Neural crest cell (in vitro differentiated cells): ENCODE measurements at places on chromosomes 7 and 10.

- H3K4me3 ChIP-seq = no peak overlapping the region
- peak; percentile 26 for DNase-seq
- H3K27me3 ChIP-seq = no peaks in the 10 kb centered on the region
Observed at GRCh38 chr10:70528741-70529362, 50.3 kb downstream of the PALD1 start.

DNA sequence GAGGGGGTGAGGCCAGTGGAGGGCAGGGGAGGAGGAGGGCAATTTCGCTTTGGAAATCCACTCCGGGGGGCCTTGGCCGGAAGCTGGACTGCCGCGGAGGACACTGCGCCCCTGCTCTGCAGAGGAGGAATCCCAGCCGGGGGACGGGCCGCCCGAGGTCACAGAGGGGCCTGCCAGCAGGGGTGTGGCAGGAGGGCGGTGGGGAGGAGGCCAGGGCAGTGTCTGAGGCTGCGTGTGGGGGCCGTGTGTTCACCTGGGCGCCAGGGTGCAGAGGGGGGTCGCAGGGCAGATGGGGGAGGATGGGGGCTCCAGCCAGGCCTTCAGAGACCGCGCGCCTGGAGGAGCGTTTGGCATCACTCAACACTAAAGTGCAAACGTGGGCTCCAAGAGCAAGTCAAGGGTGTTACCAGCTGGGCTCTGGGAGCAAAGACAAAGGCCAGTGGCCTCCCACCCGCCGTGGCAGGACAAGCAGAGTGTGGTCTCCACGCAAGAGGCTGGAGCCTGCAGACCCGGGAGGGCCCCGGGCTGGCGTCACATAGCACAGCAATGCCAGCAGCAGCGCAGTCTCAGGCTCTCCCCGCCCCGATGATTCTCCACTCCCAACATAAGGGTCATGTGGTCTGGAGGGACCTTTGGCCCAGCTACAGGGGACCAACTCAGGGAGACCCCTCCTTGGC is 45.3 kb upstream of the DNAJB6 start:
- no peaks in the 10 kb centered on the region for H3K36me3 ChIP-seq
- H3K27me3 ChIP-seq = no peaks in the 10 kb centered on the region
- no peak for DNase-seq

DNA sequence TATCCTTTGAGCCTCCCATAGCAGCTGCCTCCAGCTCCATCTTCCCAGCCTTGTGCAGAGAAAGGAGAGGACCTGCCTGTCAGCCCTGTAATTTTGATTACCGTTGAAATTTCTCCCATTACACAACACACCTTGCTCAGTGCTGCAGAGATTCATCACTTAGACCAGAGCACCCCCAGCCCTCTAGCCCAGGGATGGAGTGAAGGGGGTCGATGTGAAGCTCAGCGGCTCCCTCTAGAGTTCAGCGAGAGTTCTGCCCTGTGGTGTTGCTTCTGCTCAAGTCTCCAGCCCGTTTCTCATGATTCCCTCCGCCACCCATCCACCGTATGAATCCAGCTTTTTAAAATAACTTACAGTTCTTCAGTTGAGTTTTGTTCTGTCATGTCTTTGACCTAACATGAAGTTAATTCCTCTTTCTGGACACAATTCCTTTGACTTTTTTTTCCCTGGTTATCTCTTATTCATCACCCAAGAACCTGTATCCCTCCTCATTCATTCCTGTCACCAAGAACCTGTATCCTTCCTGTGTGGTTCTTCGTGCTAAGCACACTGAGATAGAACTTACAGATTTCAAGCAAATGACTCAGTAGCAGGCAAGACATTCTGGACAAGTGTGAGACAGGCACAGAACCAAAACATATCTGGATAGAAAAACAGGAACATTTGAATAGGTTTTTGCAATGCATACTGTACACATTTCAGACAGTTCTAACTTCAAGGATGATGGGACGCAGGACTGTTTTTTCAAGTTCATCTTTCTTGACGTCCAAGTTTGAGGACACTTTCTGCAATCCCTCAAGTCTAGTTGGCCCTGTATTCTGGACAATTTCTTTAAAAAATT is 35.0 kb upstream of the ZNF32 start:
- H3K27ac ChIP-seq = no peak overlapping the region
- H3K4me3 ChIP-seq = no peak overlapping the region
- no peaks in the 10 kb centered on the region for H3K36me3 ChIP-seq
- H3K27me3 ChIP-seq = peaks cover 20% of the 10 kb centered on the region
- peak; percentile 25 for DNase-seq

- no peak for DNase-seq
- H3K4me1 ChIP-seq = no peaks in the 10 kb centered on the region
- no peak overlapping the region for H3K27ac ChIP-seq
- H3K4me3 ChIP-seq = no peak overlapping the region
- no peaks in the 10 kb centered on the region for H3K36me3 ChIP-seq
Observed at GRCh38 chr7:69568266-69568665, 30.0 kb upstream of the AUTS2 start.

DNA sequence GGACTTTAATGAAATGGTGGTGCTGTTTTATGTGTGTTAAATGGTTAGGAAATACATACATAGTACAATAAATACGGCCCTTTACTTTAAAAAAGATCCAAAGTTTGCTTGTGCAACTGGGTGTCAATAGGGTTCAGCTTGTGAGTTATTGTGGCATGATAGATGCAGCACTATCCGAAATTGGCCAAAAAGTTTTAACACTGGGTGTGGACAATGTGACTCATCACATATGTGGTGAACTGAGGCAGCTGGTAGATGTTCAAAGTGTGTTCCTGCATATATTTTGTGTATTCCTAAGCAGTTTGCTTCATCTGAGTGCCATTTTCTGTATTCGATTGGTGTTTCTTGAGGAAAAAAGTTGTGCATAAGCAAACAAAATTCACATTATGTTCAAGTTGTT is 473.1 kb downstream of the KIF20B start:
- H3K27ac ChIP-seq = no peak overlapping the region
- no peak overlapping the region for H3K4me3 ChIP-seq
- DNase-seq = no peak
- H3K36me3 ChIP-seq = no peaks in the 10 kb centered on the region
- H3K4me1 ChIP-seq = no peaks in the 10 kb centered on the region

GRCh38 chr10:125144206-125144605 is 16.2 kb downstream of the CTBP2 start:
- H3K4me3 ChIP-seq = no peak overlapping the region
- H3K36me3 ChIP-seq = no peaks in the 10 kb centered on the region
- no peaks in the 10 kb centered on the region for H3K27me3 ChIP-seq
- H3K27ac ChIP-seq = no peak overlapping the region
- peaks cover 55% of the 10 kb centered on the region for H3K4me1 ChIP-seq

GRCh38 chr7:115233809-115234208 is 311.9 kb downstream of the MDFIC start:
- no peak overlapping the region for H3K4me3 ChIP-seq
- DNase-seq = no peak
- H3K36me3 ChIP-seq = no peaks in the 10 kb centered on the region
- no peaks in the 10 kb centered on the region for H3K27me3 ChIP-seq
- no peak overlapping the region for H3K27ac ChIP-seq

DNA sequence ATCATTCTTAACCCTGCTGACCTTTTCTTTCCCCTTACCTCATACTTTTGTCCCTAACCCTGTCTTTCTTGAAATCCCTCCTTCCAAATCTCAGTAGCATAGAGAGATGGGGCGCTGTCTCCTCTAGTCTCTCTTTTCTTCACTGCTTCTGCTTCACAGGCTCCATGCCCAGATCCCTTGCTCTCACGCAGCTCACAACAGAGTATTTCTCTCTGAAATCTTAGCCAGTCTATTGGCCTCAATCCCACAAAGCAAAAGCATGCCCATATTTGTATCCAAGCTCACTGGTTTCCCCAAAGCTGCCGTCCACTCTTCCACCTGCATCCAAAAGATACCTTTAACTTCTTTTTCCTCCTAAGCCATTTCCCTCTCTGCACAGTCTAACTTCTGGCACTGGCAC is 526.8 kb downstream of the PLXDC2 start:
- no peaks in the 10 kb centered on the region for H3K27me3 ChIP-seq
- no peak overlapping the region for H3K4me3 ChIP-seq
- no peak overlapping the region for H3K27ac ChIP-seq
- H3K36me3 ChIP-seq = peaks cover 17% of the 10 kb centered on the region
- no peak for DNase-seq

DNA sequence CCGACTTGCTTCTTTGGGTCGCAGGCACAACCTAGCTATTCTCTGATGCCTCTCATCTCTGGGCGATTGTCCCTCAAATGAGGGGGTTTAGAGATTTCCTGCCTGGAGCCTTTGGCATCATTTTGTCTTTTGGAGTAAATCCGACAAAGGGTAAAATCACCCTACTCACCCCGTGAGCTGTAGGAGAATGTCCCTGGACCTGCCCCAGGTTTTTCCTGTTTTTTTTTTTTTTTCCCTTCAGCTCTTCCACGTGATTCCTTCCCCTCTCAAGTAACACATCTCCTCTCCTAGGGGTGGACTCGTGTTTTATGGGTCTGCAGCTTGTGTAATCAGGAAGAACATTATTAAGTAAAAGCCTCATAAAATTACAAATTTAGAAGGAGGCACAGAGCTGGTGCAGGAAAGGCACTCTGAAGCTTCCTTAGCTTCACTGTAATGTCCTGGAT is 128.4 kb upstream of the ZNF746 start:
- H3K4me3 ChIP-seq = peak overlapping the region; percentile 82
- no peak for DNase-seq
- H3K27ac ChIP-seq = no peak overlapping the region
- H3K4me1 ChIP-seq = peaks cover 16% of the 10 kb centered on the region
- no peaks in the 10 kb centered on the region for H3K36me3 ChIP-seq

DNA sequence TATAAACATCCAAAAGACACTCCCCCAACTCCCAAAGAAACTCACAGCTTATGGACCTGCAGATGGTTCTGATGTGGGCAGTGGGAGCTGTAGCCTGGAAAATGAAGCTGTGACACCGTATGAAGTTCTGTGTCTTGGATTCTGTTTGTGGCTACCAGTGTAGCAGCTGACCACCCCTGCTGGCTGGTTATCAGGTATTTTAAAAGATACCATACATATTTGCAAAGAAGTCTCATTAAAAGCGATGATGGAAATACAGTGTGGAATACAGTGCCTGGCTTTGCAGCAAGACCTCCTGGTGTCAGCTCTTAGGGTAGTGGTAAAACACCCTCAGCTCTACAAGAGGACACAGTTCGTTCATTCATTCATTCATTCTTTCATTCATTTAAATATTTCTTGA is 194.3 kb upstream of the PRKCQ start:
- no peaks in the 10 kb centered on the region for H3K4me1 ChIP-seq
- DNase-seq = no peak
- H3K27me3 ChIP-seq = peaks cover 15% of the 10 kb centered on the region
- H3K27ac ChIP-seq = no peak overlapping the region
- no peaks in the 10 kb centered on the region for H3K36me3 ChIP-seq

DNA sequence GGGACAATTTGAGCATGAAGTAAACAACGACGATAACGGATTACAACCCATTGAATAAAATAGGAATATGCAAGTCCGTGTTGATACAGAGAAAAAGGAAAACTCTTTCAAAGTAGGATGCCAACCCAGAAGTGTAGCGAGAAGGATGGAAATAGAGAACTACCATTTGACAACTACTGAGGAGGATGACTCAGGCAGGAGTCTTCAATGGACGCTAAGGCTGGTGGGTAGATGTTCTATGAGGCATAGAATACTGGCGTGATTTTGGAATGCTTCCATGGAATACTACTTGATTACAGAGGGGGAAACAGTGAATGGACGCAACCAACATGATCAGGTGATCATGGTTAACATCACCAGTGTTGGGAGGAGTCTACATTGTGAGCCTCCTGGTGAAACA is 828 bp upstream of the CFAP70 start:
- peak overlapping the region; percentile 97 for H3K4me3 ChIP-seq
- H3K27me3 ChIP-seq = peaks cover 47% of the 10 kb centered on the region
- DNase-seq = no peak
- peaks cover 11% of the 10 kb centered on the region for H3K36me3 ChIP-seq

GRCh38 chr7:13639396-13639795 is 350.1 kb downstream of the ETV1 start:
- H3K36me3 ChIP-seq = no peaks in the 10 kb centered on the region
- no peak overlapping the region for H3K27ac ChIP-seq
- no peaks in the 10 kb centered on the region for H3K27me3 ChIP-seq
- no peak overlapping the region for H3K4me3 ChIP-seq

DNA sequence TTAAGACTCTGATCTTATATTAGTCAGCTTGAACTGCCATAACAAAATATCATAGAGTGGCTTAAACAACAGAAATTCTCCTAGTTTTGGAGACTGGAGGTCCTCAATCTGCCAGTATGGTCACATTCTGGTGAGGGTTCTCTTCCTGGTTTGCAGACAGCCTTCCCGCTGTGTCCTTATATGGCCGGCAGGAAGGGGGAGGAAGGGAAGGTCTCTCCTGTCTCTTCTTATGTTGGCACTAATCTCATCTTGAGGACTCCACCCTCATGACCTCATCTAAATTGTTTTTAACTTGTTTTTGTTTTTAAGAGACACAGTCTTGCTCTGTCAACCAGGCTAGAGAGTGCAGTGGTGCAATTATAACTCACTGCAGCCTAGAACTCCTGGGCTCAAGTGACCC is 53.1 kb downstream of the VPS41 start:
- no peaks in the 10 kb centered on the region for H3K27me3 ChIP-seq
- peaks cover 12% of the 10 kb centered on the region for H3K36me3 ChIP-seq
- H3K4me3 ChIP-seq = no peak overlapping the region
- no peak for DNase-seq
- no peaks in the 10 kb centered on the region for H3K4me1 ChIP-seq

DNA sequence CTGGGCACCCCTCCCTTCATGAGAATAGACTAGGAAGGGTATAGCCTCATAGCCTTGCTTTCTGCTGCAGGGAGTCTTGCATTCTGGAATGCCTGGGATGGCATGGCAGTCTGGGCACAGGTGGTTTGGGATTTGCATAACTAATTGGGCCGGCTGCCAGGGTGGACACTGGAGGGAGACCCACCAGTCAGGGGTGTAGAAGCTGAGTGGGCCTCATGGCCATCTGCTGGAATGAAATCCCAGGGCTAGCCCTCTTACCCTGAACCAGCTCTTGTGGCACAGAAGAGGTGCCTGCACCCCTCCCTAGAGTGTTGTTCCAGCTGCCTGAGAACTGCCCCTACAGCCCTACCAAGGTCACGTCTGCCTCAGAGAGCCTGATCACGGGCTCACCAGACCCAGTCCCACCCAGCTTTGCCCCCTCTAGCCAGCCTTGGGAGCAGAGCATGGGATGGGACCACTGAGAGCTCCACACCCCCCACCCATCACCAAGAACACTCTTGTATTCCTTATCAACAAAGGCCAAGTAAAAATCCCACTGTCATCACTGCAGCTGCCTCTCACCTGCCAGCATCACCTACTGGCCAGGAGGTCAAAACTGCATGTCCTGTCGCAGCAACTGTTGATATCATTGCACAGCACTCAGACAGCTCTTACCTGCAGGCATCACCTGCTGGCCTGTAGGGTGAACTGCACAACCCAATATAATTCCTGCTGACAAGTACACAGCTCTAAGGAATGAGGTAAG is 148.9 kb downstream of the ZEB1 start:
- H3K36me3 ChIP-seq = peaks cover 48% of the 10 kb centered on the region
- H3K27ac ChIP-seq = no peak overlapping the region
- H3K27me3 ChIP-seq = no peaks in the 10 kb centered on the region
- no peak for DNase-seq

DNA sequence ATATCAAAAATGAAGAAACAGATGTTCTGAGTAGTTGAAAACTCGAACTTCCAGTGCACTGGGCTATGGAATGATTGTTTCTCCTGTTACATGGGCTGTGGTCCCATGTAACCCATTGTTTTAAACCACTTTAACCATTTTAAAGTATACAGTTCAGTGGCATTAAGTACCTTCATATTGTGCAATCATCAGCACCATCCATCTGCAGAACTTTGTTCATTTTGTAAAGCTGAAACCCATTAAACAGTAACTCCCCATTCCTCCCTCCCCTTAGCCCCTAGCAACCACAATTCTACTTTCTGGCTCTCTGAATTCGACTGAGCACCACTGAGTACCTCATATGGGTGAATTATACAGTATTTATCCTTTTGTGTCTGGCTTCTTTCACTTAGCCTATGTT is 217.4 kb downstream of the LRMDA start:
- H3K27ac ChIP-seq = no peak overlapping the region
- peaks cover 3% of the 10 kb centered on the region for H3K27me3 ChIP-seq
- no peaks in the 10 kb centered on the region for H3K36me3 ChIP-seq
- H3K4me1 ChIP-seq = peaks cover 26% of the 10 kb centered on the region
- no peak for DNase-seq
